Endodermal cell (in vitro differentiated cells): ENCODE measurements at places on chromosomes 1 and 21.

- peaks cover 83% of the 10 kb centered on the region for H3K36me3 ChIP-seq
- H3K27ac ChIP-seq: no peak overlapping the region
- H3K4me3 ChIP-seq: no peak overlapping the region
Observed at GRCh38 chr1:232417636-232418248, 212.2 kb downstream of the SIPA1L2 start.

- no peak overlapping the region for H3K27ac ChIP-seq
- H3K4me1 ChIP-seq: no peaks in the 10 kb centered on the region
- DNase-seq: no peak
- no peaks in the 10 kb centered on the region for H3K36me3 ChIP-seq
- H3K27me3 ChIP-seq: no peaks in the 10 kb centered on the region
- no peak overlapping the region for H3K4me3 ChIP-seq
Observed at GRCh38 chr1:26496861-26497260, 24.6 kb downstream of the HMGN2 start.

DNA sequence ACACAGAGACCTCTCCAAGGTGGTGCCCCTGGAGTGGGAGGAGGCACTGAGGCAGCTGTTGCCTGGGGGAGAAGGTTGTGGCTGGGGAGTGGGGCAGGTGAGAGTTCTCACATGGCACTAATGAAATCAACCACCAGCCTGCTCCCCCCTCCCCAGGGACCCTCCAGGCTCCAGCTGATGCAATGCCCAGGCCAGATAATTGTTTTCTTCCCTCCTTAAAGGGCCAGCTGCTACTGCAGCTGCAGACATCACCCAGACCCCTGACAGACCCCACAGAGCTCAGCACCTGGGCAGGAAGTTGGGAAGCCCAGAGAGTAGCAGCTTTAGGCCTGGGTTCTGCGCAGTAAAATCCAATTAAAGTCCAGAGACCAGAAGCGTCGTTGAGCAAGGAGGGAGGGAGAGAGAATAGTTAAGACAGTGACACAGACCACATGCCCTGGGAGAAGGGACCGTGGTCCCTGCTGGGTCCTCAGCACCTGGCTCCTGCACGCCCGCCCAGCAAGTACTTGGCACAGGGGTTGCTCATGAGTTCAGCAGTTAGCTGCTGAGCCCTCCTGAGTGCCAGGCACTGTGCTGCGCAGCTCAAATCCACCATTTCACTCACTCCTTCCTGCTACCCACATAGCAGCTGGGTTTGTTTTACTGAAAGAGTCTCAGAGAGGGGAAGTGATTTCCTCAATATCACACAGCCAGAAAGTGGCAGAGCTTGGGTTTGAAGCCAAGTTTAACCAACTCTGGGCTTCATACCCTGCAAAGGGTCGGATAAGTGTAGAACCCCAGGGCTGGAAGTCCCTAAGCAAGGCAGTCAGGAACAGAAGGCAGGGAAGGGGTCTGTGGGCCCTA lies 1.9 kb downstream of the RIMS3 start:
- H3K27me3 ChIP-seq: no peaks in the 10 kb centered on the region
- no peaks in the 10 kb centered on the region for H3K36me3 ChIP-seq
- no peak for DNase-seq
- no peak overlapping the region for H3K4me3 ChIP-seq
- H3K27ac ChIP-seq: peak overlapping the region; percentile 59
- H3K4me1 ChIP-seq: peaks cover 6% of the 10 kb centered on the region

GRCh38 chr1:168340781-168341482 lies 60.3 kb downstream of the TBX19 start:
- H3K27ac ChIP-seq: no peak overlapping the region
- H3K36me3 ChIP-seq: no peaks in the 10 kb centered on the region
- no peak overlapping the region for H3K4me3 ChIP-seq
- H3K4me1 ChIP-seq: no peaks in the 10 kb centered on the region
- no peak for DNase-seq
- no peaks in the 10 kb centered on the region for H3K27me3 ChIP-seq
